Stimulated activated CD8-positive, alpha-beta memory T cell treated with anti-CD3 and anti-CD28 coated beads, Interleukin-4, amount 100 ng/mL, for 4 hours (primary cell): ENCODE measurements at places on chromosomes 3 and 15.

GRCh38 chr15:55858661-55859060 is 115.7 kb upstream of the PRTG start:
- no peak for DNase-seq

GRCh38 chr15:82595766-82596165 is 51.4 kb downstream of the CPEB1 start:
- DNase-seq = no peak

DNA sequence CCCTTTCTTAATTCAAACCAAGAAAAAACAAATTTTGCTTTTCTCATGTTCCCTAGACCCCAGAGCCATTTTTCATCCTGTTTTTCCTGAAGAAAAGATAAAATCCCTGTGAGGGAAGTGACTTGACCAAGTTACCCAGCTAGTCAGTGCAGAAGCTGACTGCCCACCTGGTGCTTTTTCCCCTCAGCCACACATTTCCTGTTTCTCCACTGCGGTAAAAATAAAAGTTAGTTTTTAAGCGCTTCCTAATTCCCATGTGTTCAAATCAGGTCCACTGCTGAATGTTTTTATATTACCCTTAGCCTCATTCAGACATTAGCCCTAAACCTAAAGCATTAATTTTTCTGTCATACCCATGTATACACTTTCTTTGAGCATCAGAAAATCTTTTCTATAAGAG is 26.1 kb downstream of the PPP2R3A start:
- DNase-seq = no peak

DNA sequence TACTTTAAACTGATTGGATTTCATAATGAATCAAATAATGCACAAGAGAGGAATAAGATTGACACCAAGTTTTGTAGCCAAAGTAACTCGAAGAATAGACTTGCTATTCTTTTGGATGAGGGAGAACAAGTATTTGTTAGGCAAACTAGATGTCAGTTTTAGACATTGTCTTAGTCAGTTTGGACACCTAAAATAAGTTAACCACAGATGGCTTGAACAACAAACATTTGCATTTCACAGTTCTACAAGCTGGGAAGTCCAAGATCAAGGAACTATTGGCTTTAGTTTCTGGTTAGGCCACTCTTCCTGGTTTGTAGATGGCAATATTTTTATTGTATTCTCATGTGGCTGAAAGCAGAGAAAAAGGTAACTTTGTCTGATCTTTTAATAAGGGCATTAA is 61.3 kb upstream of the OSTN start:
- DNase-seq = no peak

DNA sequence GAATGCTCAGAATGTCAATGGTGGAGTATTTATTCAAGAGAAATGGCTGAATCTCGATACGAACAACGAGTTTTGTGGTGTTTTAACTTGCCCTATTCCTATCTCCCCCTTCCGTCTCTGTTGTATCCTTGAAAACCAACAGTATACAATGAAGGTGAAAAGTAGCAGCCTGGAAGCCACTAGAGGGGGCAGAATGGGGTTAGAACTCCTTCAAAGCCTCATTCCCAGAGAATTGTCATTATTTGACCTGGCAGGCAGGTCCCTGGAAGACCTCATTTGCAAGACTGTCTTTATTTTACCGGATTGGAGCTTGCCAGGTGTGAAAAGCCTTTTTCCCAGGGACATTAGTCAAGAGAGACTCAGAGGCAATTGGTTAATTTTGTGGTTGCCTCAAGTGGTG is 139.4 kb downstream of the LRRC28 start:
- no peak for DNase-seq

DNA sequence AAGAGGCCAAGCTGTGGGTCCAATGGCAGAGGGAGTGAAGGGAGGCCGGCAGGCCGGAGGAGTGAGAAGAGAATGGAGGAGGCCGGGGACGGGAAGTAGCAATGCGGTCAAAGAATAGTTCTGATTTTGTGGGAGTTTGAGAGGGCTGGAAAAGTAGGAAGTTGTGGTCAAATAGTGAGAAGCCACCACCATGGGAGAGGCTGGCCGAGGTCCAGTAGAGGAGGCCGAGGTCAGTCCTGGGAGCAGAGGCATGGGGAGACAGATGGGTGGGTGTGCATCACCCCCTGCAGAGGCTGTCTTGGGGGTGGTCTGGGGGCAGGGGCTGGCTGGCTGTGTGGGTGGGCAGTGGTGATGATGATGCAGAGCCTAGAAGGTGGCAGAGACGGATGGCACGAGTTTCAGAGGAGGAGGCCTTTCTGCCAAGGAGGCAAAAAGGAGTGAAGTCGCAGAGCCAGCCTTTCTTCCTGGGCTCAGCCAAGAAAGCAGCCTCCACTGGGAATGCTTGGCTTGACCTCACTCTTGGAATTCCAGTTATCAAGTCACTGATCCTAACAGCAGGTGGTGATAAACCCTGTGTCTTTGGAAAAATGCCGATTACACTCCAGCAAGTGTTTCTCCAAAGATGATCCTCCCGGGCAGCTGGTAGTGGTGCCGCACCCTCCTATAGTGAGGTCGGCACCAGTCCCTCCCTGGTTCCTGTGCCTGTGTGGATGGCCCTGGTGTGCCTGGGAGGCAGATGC is 57.3 kb downstream of the ARNT2 start:
- no peak for DNase-seq

GRCh38 chr15:83249030-83249343 is 35.5 kb downstream of the BNC1 start:
- no peak for DNase-seq

- no peak for DNase-seq
Measured at GRCh38 chr3:29643034-29643425, 362.2 kb downstream of the RBMS3 start.

DNA sequence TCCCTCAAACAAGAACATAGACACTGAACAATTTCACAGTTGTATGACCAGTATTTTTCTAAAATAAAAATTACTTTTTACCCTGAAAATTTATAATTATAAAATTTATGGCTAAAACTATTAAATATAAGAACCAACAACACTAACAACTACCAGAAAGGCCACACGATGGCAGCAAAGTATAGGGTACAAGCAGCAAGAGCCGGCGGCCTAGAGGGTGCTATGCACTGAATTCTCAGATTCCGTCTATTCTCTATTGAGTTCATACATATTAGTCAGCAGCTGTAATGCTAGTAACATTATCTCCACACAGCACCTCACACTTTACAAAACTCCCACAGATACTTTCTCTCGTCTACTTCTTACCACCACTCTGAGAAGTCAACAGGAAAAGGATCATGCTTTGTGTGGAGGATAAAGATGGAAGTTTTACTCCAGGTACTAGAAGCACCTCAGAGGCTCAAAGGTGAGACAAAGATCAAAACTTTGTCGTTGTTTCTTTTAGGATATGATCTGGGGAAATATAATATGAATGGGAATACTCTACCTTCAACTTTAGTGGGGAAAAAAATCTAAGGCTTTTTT is 160.5 kb downstream of the FGF12 start:
- peak; percentile 16 for DNase-seq

- DNase-seq = no peak
Measured at GRCh38 chr15:26260517-26261133, 397.5 kb upstream of the ATP10A start.

DNA sequence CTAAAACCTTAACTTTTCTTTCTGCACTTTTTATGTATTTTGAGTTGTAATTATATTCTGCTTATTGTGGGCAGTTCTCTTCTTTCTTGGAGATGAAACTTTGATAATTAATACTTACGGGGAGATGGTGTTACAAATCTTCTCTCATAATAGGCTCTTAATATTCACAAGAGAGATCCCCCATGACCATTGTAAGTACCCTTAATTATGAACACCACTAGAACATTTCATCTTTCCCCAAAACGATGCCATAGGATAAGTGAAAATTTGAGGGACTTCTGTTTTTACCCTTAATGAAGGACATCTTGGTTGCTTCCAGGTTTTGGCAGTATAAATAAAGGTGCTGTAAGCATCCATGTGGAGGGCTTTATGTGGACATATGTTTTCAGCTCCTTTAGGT is 60.7 kb downstream of the PIAS1 start:
- DNase-seq = no peak

DNA sequence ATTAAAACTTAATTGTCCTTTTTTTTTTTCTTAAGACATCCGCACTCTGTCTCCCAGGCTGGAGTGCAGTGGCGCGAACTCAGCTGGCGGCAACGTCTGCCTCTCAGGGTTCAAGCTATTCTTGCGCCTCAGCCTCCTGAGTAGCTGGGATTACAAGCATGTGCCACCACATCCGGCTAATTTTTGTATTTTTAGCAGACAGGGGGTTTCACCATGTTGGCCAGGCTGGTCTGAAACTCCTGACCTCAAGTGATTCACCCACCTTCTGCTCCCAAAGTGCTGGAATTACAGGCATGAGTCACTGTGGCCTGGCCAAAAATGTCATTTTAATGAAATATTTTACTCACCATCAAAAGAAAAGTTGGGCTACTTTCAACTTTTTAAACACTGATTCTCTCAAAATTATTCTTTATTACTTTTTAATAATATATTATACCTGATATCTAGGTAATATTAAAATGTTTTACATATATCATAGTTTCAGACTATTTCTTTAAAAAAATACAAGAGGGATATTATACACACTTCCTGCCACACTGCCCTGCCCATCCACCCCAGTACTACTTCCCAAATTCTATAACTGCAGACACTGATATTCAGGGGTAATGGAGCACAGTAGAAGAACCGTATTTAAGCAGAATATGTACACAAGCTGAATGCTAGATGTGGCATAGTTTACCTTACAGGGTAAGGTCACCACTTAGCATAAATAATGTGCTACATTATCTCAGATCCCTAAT is 723.9 kb upstream of the ZNF385D start:
- no peak for DNase-seq

GRCh38 chr3:72161881-72162595 is 377.1 kb upstream of the PROK2 start:
- no peak for DNase-seq

- no peak for DNase-seq
Measured at GRCh38 chr15:72306211-72306785, 13.7 kb downstream of the CELF6 start.

GRCh38 chr15:88255484-88256278 is 858 bp downstream of the NTRK3 start:
- no peak for DNase-seq

GRCh38 chr15:40301467-40302179 is 6.1 kb downstream of the PLCB2 start:
- DNase-seq = no peak

- DNase-seq = no peak
Measured at GRCh38 chr15:83845230-83845629, 191.3 kb downstream of the ADAMTSL3 start.

DNA sequence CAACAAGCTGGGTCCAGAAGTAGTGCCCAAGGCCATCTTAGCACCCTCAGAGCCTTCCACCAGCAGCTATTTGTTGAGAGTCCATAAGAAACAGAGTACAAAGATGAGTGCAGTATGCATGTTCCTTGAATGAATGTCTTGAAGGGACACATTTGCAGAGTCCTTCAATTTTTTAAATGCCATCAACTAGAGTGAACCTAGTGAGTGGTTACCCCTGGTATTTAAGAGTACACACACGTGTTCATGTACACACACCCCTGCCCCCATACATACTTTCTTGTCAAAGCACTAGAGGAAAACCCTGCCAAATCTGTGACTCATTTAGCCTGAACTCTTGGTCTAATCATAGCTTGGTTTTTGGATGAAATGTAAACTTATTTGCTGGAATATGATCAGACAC is 84.5 kb upstream of the GALNT15 start:
- no peak for DNase-seq

GRCh38 chr15:42788725-42789124 is 51.8 kb upstream of the CDAN1 start:
- DNase-seq = no peak

GRCh38 chr3:30448450-30449289 is 157.7 kb upstream of the TGFBR2 start:
- DNase-seq = no peak

DNA sequence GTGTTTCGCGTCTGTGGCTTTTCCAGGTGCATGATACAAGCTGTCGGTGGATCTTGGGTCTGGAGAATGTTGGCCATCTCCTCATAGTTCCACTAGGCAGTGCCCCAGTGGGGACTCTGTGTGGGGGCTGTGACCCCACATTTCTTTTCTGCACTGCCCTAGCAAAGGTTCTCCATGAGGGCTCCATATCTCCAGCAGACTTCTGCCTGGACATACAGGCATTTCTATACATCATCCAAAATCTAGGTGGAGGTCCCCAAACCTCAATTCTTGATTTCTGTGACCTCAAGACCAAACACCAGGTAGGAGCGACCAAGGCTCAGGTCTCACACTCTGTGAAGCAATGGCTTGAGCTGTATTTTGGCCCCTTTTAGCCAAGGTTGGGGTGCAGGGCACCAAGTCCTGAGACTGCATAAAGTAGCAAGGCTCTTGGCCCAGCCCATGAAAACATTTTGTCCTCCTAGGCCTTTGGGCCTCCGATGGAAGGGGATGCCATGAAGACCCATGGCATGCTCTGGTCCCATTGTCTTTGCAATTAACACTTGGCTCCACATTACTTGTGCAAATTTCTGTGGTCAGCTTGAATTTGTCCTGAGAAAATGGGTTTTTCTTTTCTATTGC is 615.3 kb downstream of the ZBBX start:
- DNase-seq = no peak

- DNase-seq = no peak
Measured at GRCh38 chr3:39784922-39785321, 24.5 kb upstream of the MYRIP start.

DNA sequence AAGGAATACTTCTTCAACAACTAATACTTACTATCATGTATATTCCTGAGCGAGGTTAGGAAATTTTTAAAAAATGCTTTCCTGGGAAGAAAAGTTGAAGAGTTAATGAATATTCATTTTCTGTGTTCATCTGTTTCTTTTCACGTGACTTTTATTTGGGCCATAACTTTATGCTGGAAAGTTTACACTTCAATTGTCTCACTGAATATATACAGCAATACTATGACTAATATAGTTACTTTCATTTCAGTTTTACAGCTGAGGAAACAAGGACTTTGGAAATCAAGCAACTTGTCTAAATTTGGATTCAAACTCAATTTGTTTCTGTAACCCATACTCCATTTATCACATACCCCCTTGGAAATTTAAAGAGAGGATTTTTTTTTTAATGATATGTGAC is 894.2 kb downstream of the ROBO1 start:
- DNase-seq = no peak

GRCh38 chr3:24687671-24688070 is 193.0 kb upstream of the THRB start:
- DNase-seq = no peak

- DNase-seq = no peak
Measured at GRCh38 chr3:23051240-23052140, 151.6 kb upstream of the UBE2E2 start.

GRCh38 chr15:60523056-60523455 is 44.1 kb upstream of the ICE2 start:
- DNase-seq = no peak
